ENCODE measurements at places on chromosomes 6 and 20.

DNA sequence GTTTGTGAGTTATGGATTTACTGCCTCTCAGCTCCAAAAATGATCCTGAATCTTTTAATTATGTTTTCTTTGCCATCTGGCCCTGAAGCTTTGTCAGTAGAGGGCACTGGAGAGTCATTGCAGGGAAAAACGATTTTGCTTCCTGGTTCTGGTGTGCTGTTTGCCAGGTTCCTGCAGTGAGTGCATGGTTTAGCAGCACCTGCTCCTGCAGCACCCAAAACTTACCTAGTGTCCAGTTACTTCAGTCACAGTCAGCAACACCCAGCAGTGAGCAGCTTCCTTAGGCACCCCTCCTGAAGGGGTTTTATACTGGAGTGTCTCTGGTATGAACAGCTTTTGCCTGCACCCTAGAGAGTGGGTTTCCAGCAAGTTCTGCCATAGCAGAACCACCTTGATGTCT is 6.0 kb upstream of the TRIM26 start:
- peak; percentile 82 for DNase-seq

- no peak for DNase-seq
These were observed 98.0 kb upstream of the JARID2 start for GRCh38 chr6:15147827-15148226.

DNA sequence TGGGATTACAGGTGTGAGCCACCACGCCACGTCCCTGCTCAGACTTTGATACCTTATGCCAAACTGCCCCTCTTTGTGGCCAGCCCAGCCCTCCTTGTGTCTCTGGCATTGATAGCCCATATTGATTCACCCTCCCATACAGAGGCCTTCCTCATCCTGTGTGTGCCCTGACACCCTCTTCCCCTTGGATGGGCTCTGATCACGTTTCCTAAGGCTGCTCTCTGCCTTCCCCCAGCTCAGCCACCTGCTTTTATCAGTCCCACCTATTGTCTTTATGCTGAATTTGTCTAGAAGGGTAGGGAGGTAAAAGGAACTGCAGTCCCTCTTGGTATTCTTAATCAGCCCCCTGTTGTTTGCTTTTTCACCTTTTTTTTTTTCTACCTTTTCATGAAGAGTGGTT is 95.9 kb downstream of the CDKAL1 start:
- no peak for DNase-seq

- no peak for DNase-seq
These were observed 41.9 kb downstream of the SYCP2 start for GRCh38 chr20:59891581-59891980.

GRCh38 chr20:59812286-59813125 is 120.9 kb downstream of the SYCP2 start:
- DNase-seq = no peak

- DNase-seq = no peak
These were observed 59.1 kb upstream of the RIPOR2 start for GRCh38 chr6:24994812-24995211.

DNA sequence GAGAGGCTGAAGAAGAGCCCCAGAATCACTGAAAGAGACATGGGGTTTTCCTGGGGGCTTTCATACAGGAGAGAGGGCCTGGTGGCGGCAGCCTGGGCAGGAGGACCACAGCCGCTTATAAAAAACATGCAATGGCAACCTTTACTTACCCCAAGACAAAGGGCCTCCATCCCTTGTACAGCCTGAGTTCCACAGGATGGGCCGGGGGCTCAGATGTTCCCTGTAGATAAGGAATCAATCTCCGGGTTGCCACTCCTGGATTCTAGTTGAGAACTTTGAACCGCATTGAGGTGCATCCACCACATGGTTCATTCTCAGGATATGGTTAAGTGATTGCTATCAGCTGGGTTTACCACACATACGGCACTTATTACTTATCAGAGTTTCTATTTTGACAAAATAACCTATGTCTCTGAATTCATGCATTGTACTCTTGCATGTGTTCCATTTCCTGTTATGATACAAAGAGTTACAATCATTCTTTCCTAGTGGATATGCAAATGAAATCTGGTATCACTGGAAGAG is 677.6 kb downstream of the KIF16B start:
- DNase-seq = no peak

DNA sequence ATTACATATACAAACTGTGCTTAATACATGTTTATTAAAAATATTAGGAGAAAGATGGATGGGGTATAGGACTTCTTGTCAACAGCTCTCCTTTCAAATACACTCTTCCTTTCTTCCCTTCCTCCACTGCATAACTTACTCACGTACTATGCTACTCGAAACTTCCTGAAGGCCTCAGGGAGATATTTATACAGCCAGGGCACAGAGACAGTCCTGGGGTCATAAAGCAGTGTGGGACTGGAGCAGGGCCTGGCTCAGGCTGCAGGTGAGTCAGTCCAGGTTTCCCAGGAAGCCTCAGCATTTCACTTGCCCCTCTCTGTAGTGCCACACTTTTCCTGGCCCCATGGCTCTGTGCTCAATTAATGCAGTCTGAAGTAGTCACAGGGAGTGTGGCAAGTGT is 157.0 kb downstream of the UBE3D start:
- no peak for DNase-seq

DNA sequence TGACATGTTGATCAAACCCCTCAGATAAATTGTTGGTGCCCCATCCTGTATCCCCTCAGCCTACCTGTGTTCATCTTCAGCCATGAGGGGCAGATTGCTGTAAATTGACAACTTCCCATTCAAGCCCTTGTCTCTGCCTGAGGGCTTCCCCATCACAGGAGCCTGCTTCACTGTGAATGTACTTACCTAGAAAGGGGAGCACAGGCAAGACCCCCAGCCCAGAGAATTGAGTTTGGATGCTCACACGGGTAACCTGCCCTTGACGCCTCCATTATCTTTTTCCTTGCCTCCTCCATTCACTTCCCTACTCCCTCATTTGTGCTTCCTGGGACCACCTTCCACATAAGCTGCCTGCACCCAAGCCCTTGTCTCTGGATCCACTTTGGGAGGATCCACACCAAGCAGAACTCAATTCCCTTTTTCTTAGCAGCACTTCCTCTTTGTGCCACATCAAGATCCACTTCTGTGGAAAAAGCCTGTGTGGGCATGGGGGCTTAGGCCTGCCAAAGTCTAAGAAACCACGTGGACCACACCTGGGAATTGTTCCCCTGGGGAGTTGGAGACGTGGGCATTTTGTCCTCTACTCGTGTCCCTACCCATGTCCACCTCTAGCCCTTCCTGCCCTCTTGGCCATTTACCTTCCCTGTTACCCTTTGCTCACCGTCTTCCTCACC is 103.4 kb upstream of the FOXA2 start:
- DNase-seq = no peak

DNA sequence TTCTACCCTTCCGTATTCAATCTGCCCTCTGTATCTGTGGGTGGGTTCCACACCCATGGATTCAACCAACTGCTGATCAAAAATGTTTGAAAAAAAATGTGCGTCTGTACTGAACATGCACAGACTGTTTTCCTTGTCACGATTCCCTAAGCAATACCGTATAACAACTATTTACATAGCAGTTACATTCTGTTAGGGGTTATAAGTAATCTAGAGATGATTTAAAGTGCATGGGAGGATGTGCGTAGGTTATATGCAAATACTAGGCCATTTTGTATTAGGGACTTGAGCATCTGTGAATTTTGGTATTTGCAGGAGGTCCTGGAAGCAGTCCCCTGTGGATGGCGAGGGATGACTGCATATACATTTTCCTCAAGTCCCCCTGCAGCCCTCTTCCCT is 486.9 kb downstream of the PREX1 start:
- no peak for DNase-seq

DNA sequence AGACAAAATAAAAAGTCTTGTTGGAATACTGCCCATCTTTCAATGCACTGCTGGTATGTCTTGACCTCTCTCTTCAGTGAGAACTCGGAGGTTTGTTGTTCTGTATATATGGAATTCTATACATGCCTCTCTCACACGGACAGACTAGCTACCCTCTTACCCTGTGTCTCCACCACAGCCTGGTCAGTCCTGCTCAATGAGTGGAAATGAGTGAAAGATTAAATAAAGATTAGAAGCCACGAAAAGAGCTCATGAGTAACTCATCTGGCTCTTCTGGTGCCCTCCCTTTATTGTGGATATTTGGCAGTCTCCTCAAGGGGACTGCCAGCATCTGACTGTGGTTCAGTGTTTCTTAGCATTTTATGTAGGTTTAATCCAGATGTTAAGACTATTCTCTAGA is 262.8 kb upstream of the MAP3K7 start:
- no peak for DNase-seq

DNA sequence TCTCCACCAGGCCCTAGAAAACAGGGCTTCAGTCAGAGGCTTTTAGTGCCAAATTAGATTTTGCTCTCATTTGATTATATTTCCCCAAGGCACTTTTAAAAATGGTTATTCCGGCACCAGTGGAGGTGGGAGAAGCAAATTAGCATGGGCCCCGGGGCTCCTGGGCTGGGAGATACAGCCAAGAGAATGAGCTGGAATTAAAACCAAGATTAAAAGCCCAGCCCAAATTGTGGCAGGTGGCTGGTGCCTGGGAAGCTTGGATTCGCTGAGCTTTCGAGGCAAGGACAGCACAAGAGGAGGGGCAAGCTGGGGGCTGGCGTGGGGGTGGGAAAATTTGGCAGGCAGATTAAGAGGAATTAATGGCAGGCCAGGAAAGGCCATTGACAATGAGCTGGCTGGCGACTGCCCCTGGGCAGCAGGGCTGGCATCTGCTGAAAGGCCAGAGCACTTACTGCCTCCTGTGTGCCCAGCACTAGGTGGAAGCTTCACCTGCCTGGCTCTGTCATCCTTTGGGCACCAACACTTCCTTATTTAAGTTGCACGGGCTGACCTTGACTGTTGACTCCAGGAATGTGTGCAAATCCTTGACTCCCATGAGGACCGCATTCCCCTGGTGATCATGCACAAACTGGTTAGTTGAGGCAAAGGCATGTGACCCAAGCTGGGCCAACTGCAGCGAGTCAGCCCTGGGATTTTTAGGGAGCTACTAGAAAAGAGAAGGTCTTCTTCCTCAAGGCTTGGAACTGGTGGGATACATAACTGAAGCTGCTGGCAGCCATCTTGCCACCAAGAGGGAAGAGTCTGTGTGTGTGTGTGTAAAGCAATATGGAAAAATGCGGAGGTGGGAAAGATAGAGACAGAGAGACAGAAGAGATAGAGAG is 76.1 kb downstream of the SULF2 start:
- DNase-seq = no peak

GRCh38 chr6:156423829-156424228 is 353.3 kb upstream of the ARID1B start:
- peak; percentile 62 for DNase-seq

DNA sequence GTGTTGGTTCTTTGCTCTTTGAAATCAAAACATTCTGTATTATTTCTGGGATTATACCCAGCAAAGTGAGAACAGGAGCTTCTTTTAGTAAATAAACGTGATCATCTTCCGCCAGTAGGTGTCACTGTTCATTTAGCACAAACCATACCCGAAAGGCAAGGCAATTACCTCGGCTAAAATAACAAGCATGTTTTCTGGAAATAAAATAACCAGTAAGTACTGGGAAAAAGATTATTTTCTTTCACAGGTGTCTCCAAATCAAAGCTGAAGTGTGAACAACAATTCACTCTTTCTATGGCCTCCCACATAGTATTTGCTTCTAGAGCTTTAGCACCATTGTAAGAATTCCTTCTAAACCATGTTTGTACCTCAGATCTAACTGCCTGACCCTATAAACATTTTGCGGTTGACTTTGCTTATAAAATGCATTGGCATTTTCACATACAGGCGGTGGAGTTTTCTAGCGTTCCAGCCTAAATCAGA is 144.6 kb upstream of the AGPAT4 start:
- peak; percentile 60 for DNase-seq

DNA sequence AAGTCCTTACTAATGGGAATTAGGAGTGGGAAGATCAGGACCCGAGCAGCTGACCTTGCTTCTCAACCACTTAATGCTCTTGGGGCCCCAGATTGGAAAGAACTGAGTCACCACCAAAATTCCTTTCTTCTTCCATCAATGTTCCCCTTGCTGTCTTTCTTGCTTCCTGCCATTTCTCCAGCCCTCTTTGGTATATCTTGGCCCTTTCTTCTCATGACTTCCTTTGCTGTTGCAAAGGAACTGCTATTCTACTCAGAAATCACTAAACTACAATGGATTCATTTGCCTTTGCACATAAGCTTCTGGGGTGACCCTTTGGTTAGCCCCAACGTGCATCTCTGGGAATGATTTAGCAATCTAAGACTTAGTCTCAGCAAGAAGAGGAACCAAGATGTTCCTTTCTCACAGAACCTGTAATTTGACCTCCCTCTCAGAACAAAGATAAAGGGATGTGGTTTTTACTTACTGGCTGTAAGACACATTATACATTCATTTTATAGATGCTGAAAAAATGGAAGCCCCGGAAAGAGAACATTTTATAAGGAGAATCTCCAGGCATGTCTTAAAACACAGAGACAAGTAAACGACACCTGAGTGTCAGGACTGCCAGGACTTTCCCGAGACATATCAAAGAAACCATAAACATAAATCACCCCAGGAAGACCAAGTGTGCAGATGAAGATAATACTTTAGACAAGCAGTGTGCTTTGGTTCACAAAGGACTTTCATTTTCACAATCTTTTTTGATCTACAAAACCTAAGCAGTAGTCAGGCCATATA is 99.0 kb upstream of the TNFAIP3 start:
- peak; percentile 12 for DNase-seq

DNA sequence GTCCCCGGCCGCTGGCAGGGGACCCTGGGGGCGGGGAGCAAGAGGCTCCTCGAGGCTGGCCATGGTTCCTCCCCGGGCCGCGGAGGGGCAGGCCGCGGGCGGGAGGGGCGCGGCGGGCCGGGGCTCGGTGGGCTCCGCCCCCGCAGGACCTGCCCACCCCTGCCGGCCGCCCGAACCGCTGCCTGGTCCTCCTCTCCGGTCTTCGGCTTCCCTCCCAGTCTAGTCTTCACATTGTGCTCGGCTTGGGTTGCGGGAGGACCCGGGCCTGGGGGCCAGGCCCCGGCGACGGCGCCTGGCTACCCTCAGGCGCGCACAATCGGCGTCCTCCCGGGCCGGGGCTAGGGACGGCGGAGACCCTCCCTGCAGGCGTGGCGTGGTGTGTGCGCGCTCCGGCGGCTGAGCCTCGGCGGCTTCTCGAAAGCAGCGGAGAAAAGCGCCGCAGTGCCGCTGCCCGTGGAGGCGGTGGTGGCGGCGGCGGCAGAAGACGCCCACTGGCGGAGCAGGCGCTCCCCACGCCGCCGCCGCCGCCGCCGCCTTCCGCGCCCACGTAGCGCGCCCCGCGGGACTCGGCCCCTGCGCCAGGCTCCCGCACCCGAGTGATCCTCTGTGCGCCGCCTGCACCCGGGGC is at the start of gene PDE10A:
PDE10A (minus strand) TSS at position 493 of the 628 bp plus-strand sequence; CDS start at position 63, 430 bp downstream.
- DNase-seq = no peak

DNA sequence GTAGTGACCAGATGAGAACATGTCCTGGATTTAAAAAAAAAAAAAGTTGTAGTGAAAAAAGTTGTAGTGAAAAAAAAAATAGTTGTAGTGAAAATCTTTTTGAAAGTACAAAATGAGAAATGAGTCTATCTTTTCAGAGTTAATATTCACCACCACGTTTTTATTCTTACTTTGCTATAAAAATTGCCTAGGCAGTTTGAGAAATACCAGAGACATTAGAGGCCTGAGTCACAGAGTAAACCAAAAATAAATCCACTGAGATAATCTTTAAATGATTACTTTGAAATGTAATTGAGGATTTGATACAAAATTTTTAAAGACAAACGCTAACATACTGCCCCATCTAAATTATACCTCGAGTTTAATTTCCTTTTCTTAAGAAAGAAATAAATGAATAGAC is 101.2 kb upstream of the TIAM2 start:
- no peak for DNase-seq

Data from hematopoietic multipotent progenitor cell treated with erythropoietin and hydrocortisone succinate and interleukin-3 and kit ligand, for 8 days (in vitro differentiated cells).